ENCODE measurements at places on chromosomes 11 and 22. TPM values are rescaled to one million over a fixed set of nuclear protein-coding genes. Genes with fewer than 3 reads are reported as not detected.

ABCC8 gene
- total RNA-seq = 3.7 TPM

TENM4 gene
- 18.3 TPM for total RNA-seq

SLC1A2 gene
- 1.6 TPM for total RNA-seq

KRTAP5-11 gene
- not detected for total RNA-seq

YPEL4 gene
- total RNA-seq = 0.52 TPM

BTG4 gene
- total RNA-seq = not detected

SCGB1D2 gene
- not detected for total RNA-seq

TMEM86A gene
- 3.1 TPM for total RNA-seq
